ENCODE measurements at places on chromosomes 4 and X.

DNA sequence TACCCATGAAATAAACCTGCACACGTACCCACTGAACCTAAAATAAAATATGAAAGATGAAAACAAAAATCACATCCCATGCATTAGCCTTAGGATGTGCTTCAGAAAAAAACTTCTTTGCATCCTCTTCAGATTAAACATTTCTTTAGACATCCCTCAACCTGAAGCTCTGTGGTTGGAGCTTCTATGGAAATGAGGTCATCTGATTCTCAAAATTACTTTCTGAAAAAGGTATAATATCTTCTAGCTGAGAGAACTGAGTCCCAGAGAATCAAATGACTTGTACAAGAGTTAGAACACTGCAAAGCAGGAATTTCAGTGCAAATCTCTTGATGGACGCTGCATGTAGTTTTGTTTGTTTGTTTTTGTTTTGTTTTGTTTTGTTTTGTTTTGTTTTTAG is 19.1 kb upstream of the ANTXR2 start:
- no peak overlapping the region for H3K27ac ChIP-seq
- peaks cover 19% of the 10 kb centered on the region for H3K4me1 ChIP-seq
- H3K4me3 ChIP-seq, result no peak overlapping the region

DNA sequence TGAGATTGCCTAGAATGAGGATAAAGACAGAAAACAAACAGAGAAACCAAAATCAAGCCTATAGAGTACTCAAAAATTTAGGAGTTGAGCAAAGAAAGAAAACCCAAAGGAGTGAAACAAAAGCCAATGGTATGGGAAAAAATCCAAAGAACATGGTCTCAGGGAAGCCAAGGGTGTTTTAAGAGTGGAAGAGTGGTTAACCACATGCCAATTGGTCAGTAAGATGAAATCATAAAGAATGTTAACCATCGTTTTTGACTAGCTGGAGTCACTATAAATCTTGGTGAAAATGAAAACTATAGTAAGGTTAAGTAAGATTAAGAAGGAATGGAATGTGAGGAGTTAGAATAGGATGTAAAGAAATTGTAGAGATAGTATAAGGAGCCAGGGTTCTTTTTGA is 64.7 kb upstream of the RPL34 start:
- H3K27me3 ChIP-seq, result no peaks in the 10 kb centered on the region
- DNase-seq, result no peak
- no peak overlapping the region for H3K4me3 ChIP-seq
- H3K4me1 ChIP-seq, result peaks cover 16% of the 10 kb centered on the region

- H3K27ac ChIP-seq, result no peak overlapping the region
- no peaks in the 10 kb centered on the region for H3K4me1 ChIP-seq
- no peaks in the 10 kb centered on the region for H3K36me3 ChIP-seq
- no peak for DNase-seq
- no peak overlapping the region for H3K4me3 ChIP-seq
Observed at GRCh38 chr4:6529021-6529420, 46.0 kb upstream of the MAN2B2 start.

- H3K36me3 ChIP-seq, result no peaks in the 10 kb centered on the region
- no peaks in the 10 kb centered on the region for H3K27me3 ChIP-seq
- H3K27ac ChIP-seq, result no peak overlapping the region
- DNase-seq, result no peak
- H3K4me1 ChIP-seq, result peaks cover 5% of the 10 kb centered on the region
- H3K4me3 ChIP-seq, result no peak overlapping the region
Observed at GRCh38 chr4:71648448-71648847, 135.4 kb downstream of the GC start.

DNA sequence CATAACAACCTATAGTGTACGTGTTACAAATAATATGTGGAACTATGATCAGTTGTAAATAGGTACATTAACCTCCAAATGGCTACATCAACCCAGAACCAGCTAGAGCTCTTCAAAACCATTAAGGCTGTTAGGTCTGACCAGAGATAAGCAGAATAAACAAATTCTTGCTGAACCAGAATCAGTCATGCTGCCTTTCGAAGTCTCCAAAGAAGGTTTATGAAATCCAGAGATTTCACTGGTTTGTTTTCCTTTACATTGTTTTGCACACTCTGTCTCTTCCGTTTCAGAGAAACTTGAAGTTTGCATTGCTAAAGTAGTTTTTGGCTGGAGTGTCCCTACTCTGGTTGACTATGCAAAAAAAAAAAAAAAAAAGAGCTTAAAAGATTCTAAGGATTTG is 177.3 kb upstream of the SLIT2 start:
- no peak for DNase-seq
- H3K36me3 ChIP-seq, result no peaks in the 10 kb centered on the region
- H3K27me3 ChIP-seq, result no peaks in the 10 kb centered on the region
- H3K4me1 ChIP-seq, result peaks cover 22% of the 10 kb centered on the region
- H3K27ac ChIP-seq, result peak overlapping the region; percentile 21

GRCh38 chr4:153005899-153006381 is 69.8 kb downstream of the FHDC1 start:
- DNase-seq, result no peak
- no peaks in the 10 kb centered on the region for H3K36me3 ChIP-seq
- H3K4me1 ChIP-seq, result peaks cover 27% of the 10 kb centered on the region
- H3K4me3 ChIP-seq, result no peak overlapping the region

GRCh38 chrX:1102786-1103185 is 109.7 kb downstream of the CRLF2 start:
- peaks cover 25% of the 10 kb centered on the region for H3K27me3 ChIP-seq
- H3K27ac ChIP-seq, result no peak overlapping the region
- H3K36me3 ChIP-seq, result no peaks in the 10 kb centered on the region
- H3K4me1 ChIP-seq, result no peaks in the 10 kb centered on the region

GRCh38 chr4:107500551-107500950 is 219.5 kb downstream of the PAPSS1 start:
- H3K4me1 ChIP-seq, result peaks cover 5% of the 10 kb centered on the region
- no peak for DNase-seq
- H3K36me3 ChIP-seq, result no peaks in the 10 kb centered on the region

GRCh38 chrX:107213477-107213876 is 7.1 kb downstream of the DNAAF6 start:
- no peaks in the 10 kb centered on the region for H3K36me3 ChIP-seq
- H3K4me3 ChIP-seq, result no peak overlapping the region
- H3K27ac ChIP-seq, result no peak overlapping the region
- DNase-seq, result no peak
- H3K27me3 ChIP-seq, result no peaks in the 10 kb centered on the region
- peaks cover 6% of the 10 kb centered on the region for H3K4me1 ChIP-seq

- H3K4me3 ChIP-seq, result no peak overlapping the region
- no peaks in the 10 kb centered on the region for H3K27me3 ChIP-seq
- H3K4me1 ChIP-seq, result no peaks in the 10 kb centered on the region
- no peak overlapping the region for H3K27ac ChIP-seq
- H3K36me3 ChIP-seq, result no peaks in the 10 kb centered on the region
Observed at GRCh38 chrX:27797575-27797974, 10.2 kb upstream of the MAGEB10 start.

DNA sequence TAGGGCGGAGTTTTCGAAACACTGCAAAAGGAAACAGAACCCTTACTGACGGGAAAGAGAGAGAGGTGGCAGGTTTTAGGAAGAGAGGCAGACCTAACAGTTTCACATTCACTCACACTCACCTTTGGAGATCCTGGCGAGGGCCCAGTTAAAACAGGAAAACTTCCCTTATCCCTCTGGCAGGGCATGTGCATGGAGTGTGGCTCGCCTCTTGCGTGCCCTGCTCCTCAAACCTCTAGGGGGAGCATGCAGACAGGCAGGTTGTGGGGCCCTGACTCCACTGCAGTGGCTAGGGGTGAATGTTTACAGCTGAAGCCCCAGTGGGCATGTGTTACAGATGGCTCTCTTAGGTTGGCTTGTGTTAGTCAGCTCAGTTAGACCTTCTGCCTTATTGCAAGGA is 451.5 kb downstream of the UBE2NL start:
- H3K27me3 ChIP-seq, result no peaks in the 10 kb centered on the region
- no peak for DNase-seq
- H3K36me3 ChIP-seq, result no peaks in the 10 kb centered on the region
- no peak overlapping the region for H3K27ac ChIP-seq
- no peaks in the 10 kb centered on the region for H3K4me1 ChIP-seq

DNA sequence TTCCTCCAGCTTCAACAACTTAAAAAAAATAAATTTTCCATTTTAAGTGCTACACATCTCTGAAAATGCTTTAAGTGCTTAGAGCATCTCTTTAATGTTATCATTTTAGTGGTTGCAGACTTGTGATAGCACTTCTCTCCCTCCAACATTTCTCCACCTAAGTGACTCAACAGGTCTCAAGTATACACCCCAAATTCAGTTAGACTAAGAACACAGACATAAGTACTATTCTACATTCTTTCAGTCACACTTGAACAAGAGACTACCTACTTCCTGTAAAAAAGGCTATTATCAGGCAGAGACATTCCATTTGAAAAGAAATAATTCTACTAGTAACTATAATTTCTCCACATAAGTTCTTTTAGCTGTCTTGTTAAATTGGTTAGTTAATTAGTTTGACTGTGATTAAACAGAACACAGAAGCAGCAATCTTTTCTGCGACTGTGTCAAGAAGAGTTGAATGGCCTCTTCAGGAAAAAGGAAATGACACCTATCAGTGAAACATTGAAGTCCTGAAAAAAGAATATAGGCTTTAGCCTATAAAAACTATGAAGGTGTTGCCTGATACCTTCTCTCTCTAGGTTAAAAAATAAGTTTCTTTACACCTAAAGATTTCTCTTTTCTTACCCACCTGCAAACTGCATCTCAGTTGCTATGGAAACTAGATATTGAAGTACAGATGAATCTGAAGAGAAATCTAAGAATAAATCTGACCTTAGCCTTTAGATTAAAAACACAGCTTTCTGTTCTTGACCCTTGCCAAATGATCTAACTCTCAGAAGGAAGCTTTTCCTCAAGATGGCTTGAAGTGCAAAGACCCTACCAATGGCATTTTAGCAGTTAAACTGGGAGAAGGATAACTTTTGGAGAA is 18.0 kb downstream of the NAF1 start:
- peaks cover 7% of the 10 kb centered on the region for H3K36me3 ChIP-seq
- H3K4me1 ChIP-seq, result no peaks in the 10 kb centered on the region
- no peak for DNase-seq
- H3K27me3 ChIP-seq, result no peaks in the 10 kb centered on the region
- H3K4me3 ChIP-seq, result no peak overlapping the region
- no peak overlapping the region for H3K27ac ChIP-seq

- no peaks in the 10 kb centered on the region for H3K27me3 ChIP-seq
- DNase-seq, result no peak
- H3K4me1 ChIP-seq, result no peaks in the 10 kb centered on the region
- no peak overlapping the region for H3K27ac ChIP-seq
Observed at GRCh38 chrX:49137492-49137891, 14.0 kb upstream of the GPKOW start.

DNA sequence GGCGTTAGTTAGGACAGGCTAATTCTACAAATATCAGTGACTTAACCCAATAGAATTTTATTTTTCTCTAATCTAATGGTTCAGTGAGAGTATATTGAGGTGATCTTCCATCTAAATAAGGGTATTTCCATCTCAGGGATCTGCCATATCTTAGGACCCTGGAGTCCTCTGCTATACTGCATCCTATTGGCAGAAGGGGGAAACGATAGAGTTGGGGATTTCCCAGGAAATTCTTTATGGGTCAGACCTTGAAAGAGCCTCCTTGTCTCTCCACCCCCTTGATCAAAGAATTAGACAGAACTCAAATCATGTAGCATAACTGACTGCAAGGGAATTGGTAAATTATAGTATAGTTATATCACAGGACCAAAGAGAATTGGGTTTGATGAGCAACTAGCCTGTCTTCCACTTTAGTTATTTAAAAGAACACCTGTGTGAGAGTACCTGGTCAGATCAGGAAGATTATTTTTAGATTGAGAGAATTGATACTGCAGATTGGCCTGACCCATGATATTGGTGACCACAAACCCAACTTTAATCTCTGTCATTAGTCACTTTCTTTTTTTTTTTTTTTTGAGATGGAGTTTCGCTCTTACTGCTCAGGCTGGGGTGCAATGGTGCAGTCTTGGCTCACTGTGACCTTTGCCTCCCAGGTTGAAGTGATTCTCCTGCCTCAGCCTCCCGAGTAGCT is 25.6 kb downstream of the SMARCA5 start:
- no peaks in the 10 kb centered on the region for H3K4me1 ChIP-seq
- no peaks in the 10 kb centered on the region for H3K27me3 ChIP-seq
- H3K4me3 ChIP-seq, result no peak overlapping the region
- H3K36me3 ChIP-seq, result peaks cover 59% of the 10 kb centered on the region
- no peak overlapping the region for H3K27ac ChIP-seq
- no peak for DNase-seq

DNA sequence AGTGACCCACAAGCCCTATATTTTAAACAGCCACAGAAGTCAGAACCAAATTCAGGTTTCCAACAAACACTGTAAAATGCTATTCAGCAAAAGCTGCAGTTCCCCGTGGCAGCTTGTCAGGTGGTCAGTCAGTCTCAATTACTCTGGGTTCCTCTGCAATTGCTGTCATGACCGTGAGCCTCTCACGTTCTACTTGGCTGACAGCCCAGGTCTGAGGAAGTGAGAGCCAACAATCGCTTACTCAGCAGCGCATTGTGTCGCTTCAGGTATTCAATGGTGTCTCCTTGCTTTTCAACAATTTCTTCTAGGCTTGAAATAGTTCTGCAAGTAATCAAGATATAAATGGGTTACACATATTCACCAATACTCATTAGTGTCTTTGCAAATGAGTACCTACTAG is 25.8 kb downstream of the TRIM75 start:
- H3K4me1 ChIP-seq, result peaks cover 8% of the 10 kb centered on the region
- peaks cover 11% of the 10 kb centered on the region for H3K36me3 ChIP-seq
- no peak for DNase-seq
- no peak overlapping the region for H3K27ac ChIP-seq
- H3K27me3 ChIP-seq, result no peaks in the 10 kb centered on the region
- no peak overlapping the region for H3K4me3 ChIP-seq

GRCh38 chr4:67861513-67861912 is 22.3 kb downstream of the TMPRSS11D start:
- H3K4me1 ChIP-seq, result no peaks in the 10 kb centered on the region
- H3K4me3 ChIP-seq, result no peak overlapping the region
- no peak for DNase-seq
